ENCODE measurements at places on chromosomes 13 and 19.

DNA sequence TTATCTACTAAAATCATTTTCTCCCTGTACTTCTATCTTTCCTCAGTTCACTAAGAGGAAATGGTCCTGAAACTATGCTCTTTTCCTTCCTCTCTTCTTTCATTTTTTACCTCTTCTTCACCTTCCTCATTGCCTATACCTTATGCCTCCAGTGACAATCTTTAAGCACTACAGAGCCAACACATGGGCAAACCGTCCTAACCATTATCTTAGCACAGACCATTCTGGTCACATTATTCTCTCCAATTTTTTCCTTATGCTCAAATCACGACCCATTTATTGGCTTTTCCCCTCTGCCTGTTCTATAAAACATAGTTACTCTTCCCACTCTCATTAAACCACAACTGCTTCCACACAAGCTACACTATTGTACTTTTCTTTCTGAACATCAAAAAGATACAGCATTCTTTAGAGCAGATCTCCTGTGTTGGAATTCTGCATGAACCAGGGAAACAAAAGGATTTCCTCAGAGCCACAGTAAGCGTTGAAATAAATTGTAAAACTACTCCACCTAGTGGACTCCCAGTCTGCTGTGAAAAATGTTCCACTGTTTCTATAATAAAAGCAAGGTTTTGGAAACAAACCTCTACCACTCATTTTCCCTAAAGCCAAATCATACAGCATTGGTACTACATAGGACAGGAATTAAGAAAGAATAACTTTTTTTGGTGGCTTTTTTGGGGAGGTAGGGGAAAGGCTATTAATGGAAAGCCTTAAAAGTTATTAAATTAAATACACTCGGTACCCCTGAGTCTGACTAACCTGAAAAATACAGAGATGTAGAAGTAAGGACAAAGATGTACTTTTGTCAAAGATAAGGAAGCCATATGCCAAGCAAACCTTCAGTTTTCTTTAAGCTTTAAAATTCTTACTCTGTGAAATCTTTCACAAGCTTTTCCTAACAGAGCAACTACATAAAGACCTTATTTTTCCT lies 19.5 kb downstream of the NUFIP1 start:
- DNase-seq: peak; percentile 15

GRCh38 chr19:2982983-2983350 lies 5.6 kb downstream of the TLE6 start:
- DNase-seq: no peak

DNA sequence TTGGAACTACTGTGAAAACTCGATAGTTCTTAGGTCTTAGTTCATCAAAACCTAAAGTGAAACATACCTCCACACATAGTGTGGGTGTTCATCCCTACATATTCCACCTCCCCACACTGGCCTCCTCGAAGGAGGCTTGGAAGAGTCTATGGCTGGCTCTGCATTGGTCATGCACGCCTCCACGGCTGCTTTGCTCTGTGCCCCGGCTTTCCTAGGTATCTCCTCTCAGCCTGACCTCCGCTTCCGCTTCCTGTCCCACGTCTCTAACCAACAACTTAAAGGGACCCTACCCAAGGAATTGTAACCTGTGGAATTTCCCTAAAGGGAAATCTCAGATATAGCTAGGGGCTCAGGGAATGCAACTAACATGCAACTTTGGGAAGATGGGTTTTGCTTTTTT lies 79.7 kb upstream of the MBNL2 start:
- no peak for DNase-seq

DNA sequence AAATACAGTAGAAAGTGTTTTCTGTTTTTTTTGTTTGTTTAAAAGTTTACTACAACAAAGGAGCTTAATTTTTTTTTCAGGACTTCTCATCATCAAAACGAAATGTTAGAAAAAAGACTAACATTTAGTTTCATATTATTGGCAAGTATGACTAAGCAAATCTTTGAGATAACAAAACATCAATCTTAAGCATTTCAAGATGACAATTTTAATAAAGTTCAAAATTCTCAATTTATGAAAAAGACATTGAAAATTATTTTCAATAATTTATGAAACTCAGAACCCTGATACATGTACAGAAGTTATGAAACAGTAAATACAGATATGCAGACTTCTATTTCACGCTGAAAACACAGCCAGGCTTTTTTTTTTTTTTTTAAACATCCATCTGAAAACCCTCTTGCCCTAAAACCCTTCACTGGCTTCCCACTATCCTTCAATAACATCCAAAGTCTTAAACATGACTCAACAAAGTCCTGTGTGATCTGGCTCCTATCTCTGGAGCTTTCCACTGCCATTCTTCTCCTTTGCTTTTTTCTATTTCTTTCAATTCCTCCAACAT lies 3.9 kb downstream of the RBM26 start:
- DNase-seq: no peak

DNA sequence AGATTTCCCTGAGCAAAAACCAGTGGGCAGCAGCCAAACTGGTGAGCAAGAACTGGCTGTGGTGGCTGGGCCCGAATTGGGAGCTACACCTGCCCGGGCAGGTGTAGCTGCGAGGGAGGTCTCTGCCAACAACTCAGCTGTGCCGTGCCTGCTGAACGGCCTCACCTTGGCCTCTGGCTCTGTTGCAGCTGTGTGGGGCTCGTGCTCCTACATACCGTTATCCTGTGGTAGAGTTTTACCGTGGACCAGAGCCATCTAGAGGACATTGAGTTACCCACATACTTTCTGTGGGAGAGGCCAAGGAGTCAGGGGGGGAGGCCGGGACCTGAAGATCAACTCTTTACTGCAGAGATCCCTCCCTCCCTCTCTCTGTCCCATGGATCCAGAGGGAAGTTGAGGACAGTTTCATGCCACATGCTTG lies 113.2 kb downstream of the TM9SF2 start:
- no peak for DNase-seq

DNA sequence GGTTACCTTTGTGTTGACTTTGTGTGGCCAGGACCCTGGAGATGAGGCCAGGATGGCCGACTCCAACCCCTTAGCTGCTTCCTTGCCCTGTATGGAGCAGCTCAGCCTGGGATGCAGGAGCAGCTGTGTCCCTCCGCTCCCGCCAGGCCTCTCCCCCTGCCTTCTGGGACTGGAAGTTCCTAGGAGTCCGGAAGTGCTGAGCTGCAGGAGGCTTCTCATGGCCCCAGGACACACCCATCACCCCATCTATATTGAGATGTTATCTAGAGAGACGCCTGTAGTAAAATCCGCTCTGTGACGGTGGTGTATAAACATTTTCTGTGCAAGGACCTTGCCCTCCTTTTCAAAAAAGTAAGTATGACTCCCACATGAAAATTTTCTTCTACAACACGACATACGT lies 27.0 kb downstream of the WTIP start:
- DNase-seq: no peak

GRCh38 chr13:75102001-75102716 lies 379.8 kb downstream of the TBC1D4 start:
- no peak for DNase-seq

DNA sequence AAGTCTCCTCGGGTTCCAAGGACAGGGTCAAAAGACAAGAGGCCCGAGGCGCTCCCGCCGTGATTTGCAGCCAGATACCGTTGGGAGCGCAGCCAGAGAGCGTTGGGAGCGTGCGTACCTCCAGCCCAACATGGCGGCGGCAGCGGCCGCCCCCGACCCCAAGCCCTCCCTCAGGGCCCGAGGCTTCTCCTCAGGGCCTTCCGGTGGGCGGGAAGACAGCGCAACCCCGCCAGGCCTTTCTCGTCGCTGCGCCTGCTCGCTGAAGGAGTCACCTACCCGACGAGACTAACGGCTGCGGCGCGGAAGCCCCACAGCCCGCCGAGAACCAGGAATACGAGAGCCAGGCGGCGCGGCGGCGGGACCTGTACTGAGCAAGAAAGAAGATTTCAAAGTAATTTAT lies 3.2 kb upstream of the ZNF850 start:
- no peak for DNase-seq

GRCh38 chr13:29591310-29591709 lies 4.2 kb downstream of the SLC7A1 start:
- no peak for DNase-seq

- peak; percentile 5 for DNase-seq
These were observed 178.4 kb downstream of the FGF9 start for GRCh38 chr13:21849323-21849722.

GRCh38 chr19:41328842-41329225 lies 18.9 kb downstream of the CCDC97 start:
- DNase-seq: no peak

GRCh38 chr19:46674416-46675178 lies 13.6 kb upstream of the DACT3 start:
- DNase-seq: no peak

GRCh38 chr13:77530875-77531274 lies 4.6 kb upstream of the SCEL start:
- DNase-seq: no peak

DNA sequence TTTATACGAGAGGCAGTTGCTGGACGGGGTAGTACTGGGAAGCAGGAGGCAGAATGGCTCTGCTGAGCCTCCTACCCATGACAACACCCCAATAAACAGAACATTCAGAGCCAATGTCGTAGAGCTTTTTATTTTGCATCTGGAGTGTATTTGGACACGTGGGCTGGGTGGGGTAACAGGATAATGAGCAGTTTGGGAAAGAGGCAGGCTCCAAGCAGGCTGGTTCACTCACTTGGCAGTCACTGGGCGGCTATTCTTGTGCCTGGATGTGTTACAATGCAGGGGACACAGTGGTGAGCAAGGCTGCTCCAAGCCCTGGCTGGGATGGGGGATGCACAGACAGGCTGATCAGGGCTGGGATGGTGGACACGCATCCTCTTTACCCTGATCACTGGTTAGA lies 9.5 kb downstream of the ACTMAP start:
- no peak for DNase-seq

GRCh38 chr19:47437500-47437899 lies 18.2 kb upstream of the MEIS3 start:
- DNase-seq: no peak

DNA sequence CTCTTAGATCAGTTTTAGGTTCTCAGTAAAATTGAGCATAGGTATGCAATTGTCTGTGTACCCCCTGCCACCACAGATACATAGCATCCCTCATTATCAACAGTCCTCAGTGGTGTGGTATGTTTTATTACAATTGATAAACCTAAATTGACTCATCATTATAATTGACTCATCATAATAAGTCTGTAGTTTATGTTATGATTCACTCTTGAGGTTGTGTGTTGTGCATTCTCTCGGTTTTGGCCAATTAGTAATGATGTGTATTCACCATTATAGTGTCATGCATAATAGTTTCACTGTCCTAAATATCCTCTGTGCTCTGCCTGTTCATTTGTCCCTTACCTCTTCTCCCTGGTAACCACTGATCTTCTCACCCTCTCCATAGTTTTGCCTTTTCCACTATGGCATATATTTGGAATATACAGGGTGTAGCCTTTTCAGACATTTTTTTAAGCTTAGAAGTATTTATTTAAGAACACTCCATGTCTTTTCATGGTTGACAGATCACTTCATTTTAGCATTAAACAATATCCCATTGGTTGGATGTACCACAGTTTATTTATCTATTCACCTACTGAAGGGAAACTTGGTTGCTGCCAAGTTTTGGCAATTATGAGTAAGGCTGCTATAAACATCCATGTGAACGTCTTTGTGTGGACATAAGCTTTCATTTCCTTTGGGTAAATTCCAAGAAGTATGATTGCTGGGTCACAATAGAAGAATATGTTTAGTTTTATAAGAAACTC lies 1620.6 kb upstream of the MIR17HG start:
- no peak for DNase-seq

DNA sequence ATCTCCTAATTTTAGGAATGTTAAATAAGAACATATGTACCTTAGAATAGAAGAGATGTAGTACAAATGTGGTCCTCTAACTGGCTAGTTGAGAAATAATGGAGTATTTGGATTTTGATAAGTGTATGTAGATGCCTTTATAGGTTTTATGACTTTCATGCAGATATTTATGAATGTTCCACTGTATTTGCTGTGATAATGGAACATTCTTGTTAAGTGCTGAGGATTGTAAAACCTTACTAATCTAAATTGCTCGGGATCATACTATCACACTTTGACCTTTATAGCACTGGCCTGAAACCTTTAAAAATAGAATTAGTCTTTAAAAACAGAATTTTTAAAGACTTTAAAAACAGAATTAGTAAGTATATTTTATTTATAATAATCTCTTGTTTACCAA lies 135.1 kb downstream of the LMO7 start:
- DNase-seq: no peak

DNA sequence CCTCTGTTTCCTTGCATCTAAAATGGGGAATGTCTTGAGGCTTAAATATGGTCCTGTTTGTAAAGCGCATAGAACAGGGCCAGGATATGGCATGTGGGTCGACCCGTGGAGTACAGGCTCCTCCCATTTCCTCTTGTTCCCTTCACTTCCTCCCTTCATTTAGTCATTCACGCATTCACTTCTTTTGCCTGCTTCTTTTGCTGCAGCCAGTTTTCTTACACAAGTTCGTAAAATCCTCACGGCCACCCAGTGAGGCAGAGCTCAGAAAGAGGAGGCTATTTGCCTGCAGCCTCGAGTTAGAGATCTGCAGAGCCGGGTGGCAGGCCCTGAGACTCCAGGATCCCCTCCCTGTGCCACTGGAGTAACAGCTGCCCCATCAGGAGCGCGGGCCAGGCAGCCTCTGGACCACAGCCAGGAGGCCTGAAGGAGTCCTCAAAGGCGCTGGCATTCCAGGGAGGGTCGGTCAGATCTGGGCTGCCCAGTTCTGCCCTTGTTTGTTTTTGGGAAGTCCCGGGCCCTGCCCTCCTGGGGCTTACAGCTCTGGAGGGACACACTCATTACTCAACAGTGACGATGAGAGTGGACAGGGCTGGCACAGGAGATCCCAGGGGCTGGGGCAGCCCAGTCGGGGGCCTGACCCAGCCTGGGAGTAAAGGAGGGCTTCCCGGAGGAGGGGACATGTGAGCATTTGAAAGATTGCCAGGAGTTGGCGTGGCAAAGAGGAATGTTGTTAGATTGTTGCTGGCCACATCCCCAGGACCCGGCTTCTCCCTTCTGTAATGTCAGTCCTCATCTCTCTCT lies 4.6 kb downstream of the PPP5C start:
- DNase-seq: peak; percentile 29

DNA sequence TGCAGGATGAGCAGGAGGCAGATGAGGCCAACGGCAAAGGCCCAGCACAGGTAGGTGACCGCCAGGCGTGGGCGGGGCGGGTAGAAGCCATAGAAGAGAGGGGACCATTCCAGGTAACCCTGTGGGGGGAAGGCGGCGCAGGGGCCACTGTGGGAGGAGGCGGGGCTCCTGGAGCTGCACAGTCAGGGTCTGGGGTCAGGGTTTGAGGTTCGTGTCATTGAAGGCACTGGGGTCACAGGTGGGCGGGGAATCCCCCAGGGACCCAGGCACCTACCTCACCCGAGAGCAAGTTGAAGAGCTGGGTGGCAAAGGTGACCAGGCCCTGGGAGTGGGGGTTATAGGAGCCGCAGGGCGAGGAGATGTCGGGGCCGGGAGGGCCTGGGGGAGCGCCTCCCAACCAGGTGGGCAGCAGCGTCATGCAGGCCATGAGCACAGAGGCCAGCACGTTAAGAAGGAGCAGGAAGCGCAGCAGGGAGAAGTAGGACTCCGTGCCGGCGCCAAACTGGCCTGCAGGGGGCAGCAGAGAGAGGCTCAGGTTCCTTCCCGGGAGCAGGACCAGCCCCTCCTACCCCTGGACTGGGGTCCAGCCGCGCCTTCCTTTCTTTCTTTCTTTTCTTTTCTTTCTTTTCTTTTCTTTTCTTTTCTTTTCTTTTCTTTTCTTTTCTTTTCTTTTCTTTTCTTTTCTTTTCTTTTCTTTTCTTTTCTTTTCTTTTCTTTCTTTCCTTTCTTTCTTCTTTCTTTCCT lies 4.6 kb downstream of the TMC4 start:
- DNase-seq: peak; percentile 89

GRCh38 chr13:111978546-111978945 lies 88.4 kb upstream of the SOX1 start:
- no peak for DNase-seq
